ENCODE measurements at places on chromosomes 5 and 9.

DNA sequence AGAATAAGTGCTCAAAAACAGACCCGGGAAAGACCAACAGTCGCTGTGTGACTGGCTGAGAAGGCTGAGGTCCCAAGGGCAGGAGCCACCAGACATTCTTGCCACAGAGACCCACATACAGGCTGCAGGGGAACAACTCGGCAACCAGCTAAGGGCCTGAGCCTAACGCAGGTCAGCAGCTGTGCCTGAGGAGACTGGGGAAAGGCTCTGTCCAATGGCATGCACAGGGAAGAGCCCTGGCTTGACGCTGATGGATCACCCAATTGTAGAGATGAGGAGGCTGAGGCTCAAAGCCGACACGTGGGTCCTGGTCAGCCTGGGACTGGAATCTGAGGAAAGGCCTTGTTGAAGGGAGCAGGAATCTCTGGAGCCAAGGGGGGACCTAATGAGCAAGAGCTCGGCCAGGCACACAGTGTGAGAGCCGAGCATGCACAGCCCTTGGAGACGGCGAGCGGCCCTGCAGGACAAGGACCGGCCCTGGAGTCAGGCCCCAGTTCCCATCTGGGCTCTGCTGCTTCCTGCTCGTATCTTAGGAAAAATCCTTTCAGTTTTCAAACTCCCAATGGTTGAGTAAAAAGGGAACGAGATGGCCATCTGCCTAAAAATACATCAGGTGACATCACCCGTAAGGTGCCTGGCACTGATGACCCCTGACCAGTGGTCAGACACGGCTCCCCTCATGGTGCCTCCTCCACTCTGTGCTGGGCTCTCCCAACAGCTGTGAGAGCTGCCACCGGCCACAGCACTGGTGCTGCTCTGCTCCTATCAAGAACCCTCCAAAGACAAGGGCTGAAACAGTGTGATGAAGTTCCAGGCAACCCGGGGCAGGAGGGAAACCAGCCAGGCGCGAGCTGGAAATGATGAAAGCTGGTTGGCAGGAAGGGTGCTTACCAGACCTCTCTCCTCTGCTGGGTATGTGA is 16.4 kb downstream of the LMAN2 start:
- no peak for DNase-seq

DNA sequence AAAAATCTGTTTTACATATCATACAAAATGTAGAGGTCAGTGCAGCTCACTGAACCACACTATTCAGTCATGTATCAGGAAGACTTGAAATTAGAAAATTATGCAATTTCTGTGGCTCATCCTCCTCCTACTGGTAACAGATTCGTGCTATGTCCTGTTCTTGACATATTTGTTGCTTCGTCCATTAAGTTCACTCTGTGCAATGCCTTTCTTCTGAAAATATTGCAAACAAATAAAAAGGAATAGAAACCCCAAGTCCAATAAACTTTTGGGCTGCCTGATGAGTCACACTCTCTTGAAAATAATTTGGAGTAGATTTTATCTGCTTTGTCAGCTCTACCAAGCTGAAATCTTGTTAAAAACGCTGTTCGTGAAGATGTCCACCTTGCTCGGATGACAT is 391.2 kb downstream of the RAB3C start:
- DNase-seq, result no peak

DNA sequence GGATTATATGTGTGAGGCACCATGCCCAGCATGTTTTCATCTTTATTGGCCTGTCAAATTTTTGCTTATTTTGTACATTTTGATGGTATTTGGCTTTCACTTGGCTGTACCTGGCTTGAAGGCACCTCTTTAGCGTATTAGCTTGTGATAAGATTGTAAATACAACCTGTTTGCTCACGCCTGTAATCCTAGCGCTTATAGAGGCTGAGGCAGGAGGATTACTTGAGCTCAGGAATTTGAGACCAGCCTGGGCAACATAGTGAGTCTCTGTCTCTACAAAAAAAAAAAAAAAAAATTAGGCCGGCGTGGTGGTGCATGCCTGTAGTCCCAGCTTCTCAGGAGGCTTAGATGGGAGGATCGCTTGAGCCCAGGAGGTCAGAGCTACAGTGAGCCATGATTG is 11.3 kb downstream of the SEC24A start:
- DNase-seq, result no peak

DNA sequence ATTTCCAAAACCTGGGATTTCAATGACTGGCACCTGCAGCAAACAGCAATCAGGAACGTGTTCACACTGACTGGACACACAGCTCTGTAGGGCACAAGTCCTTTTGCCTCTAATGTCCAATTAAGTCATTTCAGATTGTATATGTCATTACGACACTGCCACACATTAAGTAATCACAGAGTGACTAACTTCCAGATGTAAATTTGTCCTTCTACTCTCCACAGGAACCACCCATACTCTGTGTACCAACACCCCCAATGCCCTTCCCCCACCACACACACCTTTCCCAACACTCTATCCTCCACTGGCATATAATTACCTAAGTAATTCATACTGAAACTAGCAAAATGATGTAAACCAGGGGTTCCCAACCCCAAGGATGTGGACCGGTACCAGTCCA is 30.5 kb downstream of the LARS1 start:
- DNase-seq, result no peak

- DNase-seq, result no peak
Observed at GRCh38 chr5:14980698-14981097, 109.1 kb upstream of the ANKH start.

GRCh38 chr9:103757062-103757461 is 337.0 kb upstream of the SMC2 start:
- no peak for DNase-seq

GRCh38 chr9:15936306-15936921 is 383.6 kb downstream of the CCDC171 start:
- DNase-seq, result no peak

DNA sequence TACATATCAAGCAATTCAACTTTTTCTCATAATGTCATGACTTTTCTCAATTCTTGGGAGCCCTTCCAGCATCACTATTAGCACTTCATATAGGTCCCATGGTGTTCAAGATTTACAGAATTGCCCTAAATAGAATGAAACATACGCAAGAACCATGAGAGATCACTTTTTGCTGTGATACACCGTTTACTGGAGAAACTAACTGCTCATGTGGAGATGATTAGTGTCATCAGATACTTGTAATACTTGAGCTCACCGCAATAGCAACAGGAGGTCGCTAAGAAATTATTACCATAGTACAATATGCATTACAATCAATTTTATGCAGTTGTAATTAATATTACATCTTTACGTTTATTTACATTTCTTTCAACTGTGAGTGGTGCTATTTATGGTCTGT is 4.8 kb upstream of the PCSK5 start:
- no peak for DNase-seq

DNA sequence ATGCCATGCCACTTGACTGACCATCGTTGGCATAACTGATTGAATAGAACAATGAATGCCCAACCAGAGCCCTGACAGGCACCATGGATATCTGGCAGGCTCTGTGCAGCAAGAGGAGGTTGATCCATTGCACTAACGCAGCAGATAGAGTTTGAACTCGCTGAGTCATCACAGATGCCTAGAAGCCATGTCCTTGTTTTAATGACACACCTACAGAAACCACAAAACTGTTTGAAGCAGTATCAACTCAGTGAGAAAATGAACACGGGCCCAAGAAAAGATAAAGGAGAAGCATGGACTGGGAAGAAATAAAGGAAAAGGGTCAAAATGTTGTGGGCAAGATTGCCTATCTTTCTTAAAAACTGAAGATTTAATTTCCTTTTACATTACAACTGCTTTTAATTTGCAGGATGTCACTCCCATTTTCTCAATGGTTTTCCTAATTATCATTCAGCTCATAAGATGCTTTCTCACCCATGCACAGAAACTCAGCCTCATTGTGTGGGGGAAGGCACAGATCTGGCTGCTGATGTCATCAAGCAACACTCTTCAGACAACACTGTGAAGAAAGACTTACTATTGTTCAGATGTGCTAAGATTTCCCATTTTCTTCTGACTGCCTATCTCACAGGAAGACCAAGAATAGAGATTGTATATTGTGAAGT is 129.0 kb downstream of the PIK3R1 start:
- peak; percentile 24 for DNase-seq

- no peak for DNase-seq
Observed at GRCh38 chr9:33272061-33272460, 7.2 kb downstream of the CHMP5 start.

Measured in NCI-H187 treated with DMSO at 0.1 percent for 48 hours (cell line).